ENCODE measurements at places on chromosomes 7 and 10.

GRCh38 chr7:30321089-30321881 lies 36.9 kb downstream of the ZNRF2 start:
- no peak for DNase-seq

DNA sequence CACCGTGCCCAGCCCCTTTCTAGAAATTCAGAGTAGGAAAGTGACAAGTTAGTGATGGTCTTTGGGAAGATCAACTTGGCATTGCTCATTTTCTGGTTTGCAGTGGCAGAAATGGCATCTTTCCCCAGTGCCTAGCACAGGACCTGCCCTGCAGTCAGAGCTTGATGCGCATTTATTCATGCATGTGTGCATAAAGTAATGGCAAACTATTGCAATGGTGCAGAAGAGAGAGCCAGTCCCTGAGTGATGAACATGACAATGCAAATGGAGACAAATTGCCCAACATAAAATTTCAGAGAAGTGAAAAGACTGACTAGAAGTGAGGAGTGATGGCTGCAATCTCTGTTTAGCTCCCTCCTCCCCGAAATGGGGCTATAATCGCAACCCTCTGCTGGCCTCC lies 268.2 kb downstream of the CCSER2 start:
- no peak for DNase-seq

DNA sequence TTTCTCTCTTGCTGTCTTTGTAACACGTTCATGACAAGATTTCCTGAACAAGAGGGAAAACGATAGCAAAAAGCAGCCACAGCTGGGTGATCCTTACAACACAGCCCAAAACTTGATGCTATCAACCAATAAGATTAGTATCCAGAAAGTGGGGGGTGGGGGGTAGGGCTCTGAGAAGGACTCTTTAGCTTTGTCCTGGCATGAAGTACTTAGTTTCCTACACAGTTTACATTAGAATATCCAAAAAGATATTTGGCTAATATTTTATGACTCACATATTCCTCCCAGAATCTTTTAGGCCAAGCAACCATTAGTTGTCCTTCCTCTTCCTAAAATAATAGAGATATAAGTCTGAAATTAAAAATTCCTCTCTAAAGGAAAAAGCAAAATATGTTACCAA lies 22.9 kb upstream of the LRRC17 start:
- DNase-seq: no peak

DNA sequence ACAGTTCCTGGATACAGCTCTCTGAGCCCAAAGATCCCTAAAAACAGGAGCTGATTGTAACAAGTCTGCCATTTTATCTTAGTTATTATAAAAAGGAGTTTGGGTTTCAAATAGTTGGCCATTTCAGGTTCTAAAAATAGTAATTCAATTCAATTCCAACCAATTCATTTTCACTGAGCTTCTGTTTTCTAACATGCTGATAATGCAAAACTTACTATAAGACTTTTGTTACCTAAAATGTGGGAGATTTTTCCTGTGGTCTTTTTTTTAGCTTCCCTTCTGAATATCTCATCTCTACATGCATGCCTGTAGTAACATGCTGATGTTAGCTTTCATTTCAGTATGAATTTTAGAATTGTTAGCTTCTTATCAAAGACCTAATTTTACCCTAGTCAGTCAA lies 13.4 kb downstream of the NRBF2 start:
- no peak for DNase-seq

DNA sequence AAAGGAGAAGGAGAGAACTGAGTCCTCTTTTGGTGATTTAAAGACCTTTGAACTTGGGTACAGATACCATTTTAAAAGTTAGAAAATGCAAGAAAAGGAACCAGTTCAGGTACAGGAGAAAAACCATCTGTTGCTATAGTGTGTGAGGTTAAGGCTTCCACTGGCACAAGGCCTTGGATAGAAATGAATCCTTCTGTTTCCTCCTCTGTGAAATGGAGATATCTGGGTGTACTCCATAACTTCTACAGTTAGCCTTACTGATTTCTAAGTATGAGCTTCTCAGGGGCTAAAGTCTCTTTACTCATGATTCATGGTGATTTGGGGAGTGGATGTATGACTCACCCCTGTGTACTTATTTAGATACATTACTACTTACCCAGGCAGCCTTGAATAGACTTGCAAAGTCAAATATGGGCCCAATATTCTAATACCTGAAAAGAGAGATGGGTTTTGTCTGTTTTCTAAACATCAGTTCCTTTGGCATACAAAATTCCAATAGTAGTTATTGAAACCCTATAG lies 117.2 kb upstream of the ADO start:
- peak; percentile 93 for DNase-seq
